ENCODE measurements at places on chromosomes 1 and 21.

DNA sequence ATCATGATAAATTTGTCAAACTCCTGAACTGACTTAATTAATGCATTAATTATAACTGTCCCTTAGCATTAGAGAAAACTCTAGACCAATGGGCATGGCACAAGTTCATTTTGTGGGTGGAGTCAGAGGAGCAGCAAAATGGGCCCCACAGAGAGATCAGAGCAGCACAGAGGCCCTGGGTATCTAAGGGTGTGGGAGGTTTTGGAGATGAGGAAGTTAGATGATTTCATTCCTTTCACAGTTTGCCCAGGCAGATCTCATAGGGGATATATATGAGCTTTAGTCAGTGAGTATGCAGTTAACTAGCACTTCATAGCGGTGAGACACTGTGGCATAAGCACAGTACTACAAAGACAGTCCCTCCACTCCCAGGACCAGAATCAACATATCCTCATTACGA lies 117.3 kb downstream of the MAB21L3 start:
- no peak for DNase-seq

- no peak for DNase-seq
Observed at GRCh38 chr1:212067787-212068186, 32.2 kb downstream of the DTL start.

GRCh38 chr1:117166076-117166475 lies 44.5 kb upstream of the TRIM45 start:
- no peak for DNase-seq

- peak; percentile 79 for DNase-seq
Observed at GRCh38 chr1:87103074-87103473, 188.6 kb downstream of the HS2ST1 start.

- DNase-seq: no peak
Observed at GRCh38 chr1:115063228-115063901, 25.9 kb downstream of the TSPAN2 start.

DNA sequence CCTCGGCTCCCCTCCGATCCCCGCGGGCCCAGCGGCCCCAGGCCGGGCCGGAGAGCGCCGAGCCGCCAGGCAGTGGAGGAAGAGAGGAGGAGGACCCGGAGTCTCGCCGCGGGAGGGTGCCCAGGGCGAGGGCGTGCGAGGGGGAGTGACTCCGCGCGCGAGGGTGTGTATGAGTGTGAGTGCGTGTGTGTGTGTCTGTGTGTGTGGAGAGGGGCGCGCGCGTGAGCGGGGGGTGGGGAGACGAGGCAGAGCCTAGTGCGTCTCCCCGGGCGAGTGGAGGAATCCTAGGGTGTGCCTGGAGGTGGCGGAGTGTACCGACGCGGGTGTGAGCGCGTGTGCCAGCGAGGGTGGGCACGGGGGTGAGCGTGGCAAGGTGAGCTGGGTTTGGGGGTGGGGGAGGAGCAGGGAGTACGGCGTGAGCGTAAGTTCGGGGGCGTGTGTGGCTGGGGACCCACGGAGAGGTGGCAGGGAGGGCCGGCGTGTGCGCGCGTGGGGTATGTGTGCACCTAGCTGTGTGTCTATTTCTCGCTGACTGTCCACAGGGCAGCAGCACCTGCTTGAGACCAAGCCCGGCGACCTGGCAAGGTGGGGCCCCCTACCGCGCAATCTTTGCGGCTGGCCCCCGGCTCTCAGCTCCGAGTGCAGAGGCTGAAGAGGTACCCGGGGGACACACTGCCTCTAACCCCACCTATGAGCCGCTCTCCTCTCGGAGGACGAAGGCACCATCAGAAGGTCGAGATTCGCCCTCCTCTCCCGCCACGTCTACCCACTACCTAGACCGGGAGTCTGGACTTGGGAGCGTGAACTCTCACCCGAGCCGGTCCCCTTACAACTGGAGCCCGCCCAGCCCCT lies 784 bp upstream of the KCND3 start:
- peak; percentile 24 for DNase-seq

DNA sequence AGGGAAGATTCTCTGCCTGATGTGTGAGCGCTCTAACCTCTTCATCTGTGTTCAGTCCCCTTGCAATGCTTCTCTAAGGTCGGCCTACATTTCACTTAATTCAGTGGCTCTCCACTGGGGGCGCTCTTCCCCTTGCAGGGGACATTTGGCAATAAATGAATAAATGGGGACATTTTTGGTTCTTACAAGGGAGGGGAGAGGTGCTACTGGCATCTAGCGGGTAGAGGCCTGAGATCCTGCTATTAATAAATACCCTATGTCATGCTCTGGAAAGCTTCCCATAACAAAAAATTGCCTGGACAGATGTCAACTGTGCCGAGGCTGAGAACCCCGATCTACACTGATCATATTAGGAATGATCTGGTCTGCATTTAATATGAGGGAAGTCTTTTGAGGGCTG lies 25.9 kb upstream of the DNAJC11 start:
- peak; percentile 75 for DNase-seq

DNA sequence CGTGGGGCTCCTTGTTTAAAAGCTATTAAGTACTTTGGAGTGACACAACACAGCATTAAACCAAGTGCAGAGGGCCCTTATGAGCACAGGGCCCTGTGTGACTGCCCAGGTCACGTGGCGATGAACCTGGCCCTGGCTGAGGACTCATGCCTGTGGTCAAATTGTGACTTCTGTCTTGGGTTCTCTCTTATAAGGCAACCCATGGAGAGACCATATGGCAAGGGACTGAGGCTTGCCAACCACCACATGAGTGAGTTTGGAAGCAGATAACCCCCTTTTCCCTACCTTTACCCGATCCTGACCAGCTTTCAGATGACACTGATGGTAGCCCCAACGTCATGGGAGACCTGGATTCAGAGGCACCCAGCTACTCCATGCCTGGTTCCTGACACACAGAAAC lies 140.5 kb downstream of the ZBTB18 start:
- DNase-seq: no peak

DNA sequence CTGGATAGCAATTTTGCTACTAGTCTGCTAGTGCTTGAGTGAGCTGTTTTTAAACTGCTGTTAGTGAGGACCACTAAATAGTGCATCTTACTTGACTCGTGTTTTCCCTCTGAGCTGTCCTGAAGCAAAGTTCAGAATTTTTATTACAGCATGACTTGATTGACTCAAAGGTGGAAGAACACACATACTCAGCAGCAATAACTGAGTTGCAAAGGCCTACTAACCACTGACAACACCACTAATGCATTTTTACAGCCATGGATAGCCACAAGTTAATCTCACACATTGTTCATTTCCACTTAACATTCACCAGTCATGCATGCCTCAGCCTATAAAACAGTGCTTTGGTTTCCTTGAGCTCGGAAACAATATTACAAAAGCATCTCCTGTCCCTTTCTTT lies 148.7 kb downstream of the RUNX1 start:
- DNase-seq: no peak

GRCh38 chr1:44903011-44903680 lies 60.1 kb upstream of the PTCH2 start:
- no peak for DNase-seq

- DNase-seq: no peak
Observed at GRCh38 chr1:154581766-154582165, 14.2 kb downstream of the CHRNB2 start.

DNA sequence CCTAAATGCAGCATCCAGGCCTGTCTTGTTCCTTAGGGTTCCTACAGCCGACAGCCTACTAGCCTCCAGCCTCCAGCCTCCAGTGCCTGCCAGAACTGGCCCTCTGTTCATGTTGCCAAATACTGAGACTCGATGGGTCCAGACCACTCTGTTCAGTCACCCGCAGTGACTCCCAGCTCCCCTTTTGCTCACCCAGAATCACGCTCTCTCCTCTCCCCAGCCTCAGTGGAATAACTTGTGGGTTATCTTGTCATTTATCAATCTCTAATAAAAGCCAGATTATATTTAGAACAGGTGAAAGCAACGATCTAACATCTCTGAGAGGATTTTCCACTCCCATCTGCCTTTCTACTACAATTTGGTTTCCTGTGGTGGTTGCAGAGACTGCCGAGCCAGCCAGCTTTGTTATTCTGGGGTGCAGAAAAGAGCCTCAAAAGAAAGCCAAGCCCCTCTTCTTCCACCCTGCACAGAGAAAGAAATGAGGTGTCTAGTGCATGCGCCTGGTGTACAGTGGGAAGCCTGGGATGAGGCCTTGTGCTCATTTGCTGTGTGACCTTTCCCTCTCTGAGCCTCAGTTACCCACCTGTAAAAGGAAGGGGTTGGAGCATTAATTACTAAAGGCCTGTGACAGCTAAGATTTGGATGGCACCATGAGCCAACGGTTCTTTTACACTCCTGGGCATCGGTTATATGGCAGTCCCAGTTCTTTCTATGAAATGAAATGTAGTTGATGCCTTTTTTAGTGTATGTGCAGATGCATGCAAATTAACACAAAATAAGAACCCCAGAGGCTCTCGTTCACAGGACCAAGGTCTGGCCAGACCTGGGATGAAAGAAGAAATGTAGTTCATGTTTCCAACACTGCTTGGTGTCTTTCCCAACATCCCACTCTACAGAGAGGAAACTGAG lies 42.9 kb upstream of the ID3 start:
- DNase-seq: no peak

GRCh38 chr1:227234998-227235405 lies 83.3 kb downstream of the CDC42BPA start:
- no peak for DNase-seq

- DNase-seq: peak; percentile 83
Observed at GRCh38 chr1:229199261-229200243, 71.4 kb upstream of the RAB4A start.

- no peak for DNase-seq
Observed at GRCh38 chr1:85374160-85374559, 90.8 kb downstream of the DDAH1 start.

GRCh38 chr1:101236516-101237228 lies at the start of gene S1PR1:
Gene S1PR1, plus strand, starts transcription at chr1:101237019. Its CDS starts 1,966 bp downstream, at chr1:101238985.
- peak; percentile 21 for DNase-seq

GRCh38 chr1:40384413-40384762 lies 10.9 kb downstream of the SMAP2 start:
- no peak for DNase-seq

DNA sequence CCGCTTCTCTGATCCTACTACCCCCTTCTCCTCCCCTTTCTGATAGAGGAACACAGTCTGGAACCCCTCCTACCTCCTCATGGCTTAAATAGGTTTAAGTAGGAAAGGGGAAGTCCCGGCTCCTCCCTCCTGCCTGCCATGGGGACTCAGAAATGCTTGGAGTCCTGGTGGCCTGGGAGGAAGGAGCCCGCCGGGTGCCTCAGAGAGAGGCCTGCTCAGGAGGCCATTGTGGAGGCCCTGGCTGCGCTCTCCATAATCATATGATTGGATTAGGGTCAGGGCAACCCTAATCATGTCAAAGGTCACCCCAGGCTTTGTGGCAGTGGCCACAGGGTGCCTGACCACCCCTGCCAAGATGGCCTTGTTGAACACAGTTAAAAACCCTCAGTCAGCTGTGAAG lies 29.0 kb downstream of the WNT3A start:
- no peak for DNase-seq

DNA sequence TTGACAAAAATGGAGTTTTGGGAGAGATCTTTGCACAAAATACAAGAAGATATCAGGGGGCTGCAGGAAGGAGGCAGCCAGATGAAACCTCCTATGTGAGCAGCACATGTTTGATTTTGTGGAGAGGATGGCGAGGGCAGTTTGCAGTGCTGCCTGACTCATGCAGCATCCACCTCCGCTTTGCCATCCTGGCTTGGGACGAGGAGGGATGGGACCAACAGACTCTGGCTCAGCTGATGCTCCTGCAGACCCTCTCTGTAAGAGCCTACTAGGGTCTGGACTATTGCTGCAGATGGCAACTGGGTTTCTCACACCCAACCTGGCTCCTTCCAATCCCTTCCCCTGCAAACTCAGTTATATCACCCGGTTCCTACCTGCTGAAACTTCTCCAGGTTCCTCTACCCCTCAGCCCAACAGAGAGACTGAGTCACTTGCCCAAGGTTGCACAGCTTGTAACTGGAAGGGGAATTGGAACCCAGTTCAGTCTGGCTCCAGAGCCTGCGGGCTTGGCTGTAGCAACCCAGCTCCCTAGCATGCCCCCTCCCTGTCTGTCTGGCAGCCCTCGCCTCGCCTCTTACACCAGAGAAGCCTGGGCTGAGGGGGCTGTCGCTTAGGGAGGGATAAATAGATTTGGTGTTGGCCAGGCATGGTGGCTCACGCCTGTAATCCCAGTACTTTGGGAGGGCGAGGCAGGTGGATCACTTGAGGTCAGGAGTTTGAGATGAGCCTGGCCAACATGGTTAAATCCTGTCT lies 205.8 kb downstream of the PTPRU start:
- no peak for DNase-seq

Measured in NCI-H510A treated with DMSO at 0.1 percent for 48 hours (cell line).